ENCODE measurements at places on chromosomes 5 and 9.

DNA sequence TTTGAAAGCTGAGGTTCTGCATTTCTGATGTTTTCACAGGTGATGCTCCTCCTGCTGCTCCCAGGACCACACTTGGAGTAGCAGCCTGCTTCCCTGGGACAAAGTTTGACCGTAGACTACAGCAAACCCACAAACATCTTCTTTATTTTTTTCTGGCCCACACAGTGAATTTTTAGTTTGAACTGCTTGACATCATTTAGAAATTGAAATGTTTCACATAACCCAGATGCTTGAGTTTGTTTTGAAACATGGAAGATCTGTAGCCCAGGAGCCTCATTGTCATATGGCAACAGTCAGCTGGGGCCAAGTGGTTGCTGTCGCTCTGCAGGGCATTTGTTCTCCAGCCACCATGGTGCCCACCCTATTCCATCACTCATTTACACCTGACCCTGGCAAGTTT, 8.4 kb downstream of the SH3TC2 start:
- DNase-seq, result no peak

DNA sequence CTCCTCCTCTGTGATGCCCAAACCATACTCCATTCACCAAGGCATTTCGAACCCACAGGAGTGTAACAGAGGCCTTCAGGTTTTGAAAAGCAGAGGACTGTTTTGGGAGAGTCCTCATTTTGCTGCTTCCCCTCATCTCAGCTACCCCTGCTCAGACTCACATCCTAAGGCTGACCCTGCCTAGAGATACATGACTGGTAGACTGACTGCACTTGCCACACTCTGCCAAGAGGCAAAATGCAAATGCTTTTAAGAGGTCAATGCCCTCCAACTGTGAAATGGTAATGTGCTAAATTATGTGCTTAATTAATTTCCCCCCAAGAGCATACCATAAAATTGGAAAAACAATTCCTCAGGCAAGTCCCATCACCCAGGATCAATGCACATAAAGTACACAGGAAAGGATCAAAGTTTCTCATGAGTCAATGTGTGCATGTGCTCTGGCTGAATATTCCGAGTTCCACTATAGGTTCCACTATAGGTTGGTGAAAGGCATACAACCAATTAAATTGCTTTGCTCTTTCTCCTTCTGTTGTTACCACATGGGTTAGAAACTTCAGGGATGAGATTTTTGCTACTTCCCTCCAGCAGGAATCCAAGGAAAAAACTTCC, 87.0 kb downstream of the RGS7BP start:
- no peak for DNase-seq

- DNase-seq, result peak; percentile 76
These were observed 111.8 kb upstream of the FCN2 start for GRCh38 chr9:134768709-134769351.

DNA sequence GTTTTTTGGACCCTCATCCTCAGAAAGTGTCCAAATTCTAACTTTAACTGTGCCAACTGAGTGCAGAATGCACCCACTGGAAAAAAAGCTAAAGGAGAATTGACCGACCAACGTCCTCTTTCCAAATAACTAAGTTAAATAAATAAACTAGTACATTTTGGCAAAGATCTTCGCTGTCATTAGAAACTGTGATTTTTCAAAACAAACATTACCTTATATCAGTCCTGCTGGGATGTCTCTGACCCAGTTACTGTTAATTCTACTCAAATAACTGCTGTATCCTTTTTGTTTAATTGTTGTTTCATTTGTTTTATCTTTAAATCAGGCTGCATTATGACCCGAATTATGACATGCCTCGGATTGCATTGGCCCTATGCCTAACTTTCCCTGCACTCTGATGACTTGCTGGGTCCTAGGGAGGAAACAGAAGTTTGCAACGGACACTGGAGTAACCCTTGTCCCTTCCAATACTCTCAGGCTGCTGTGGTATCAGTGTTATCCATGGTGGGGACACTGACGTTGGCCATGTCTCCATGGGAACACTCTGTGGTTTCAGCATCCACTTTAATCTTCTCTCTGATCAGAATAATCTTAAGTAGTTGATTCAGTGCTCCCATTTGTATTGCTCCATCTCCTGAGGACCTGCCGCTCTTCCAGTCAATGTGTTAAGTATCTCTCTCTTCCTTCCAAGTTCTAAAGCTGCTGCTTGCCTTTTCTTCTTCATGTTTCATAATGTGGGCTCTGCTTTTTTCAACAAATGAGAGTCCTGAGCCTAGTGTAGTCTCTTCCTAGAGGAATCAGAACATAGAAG, 11.1 kb upstream of the IFNA5 start:
- DNase-seq, result no peak

GRCh38 chr5:155010881-155011280, 2.7 kb upstream of the KIF4B start:
- no peak for DNase-seq

DNA sequence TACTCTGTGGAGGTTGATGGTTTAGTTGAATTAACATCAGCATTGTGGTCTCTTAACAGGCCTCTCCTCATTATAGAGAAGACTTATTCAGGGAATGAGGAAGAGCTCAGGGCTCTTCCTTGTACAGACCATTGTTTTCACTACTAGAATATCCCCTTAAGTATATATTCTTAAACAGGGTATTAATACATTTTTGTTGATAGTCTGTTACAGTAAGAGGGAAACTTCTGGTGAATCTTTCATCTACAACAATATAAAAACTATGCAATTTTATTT, 330.7 kb downstream of the ADGRV1 start:
- no peak for DNase-seq

GRCh38 chr5:69268899-69269298, 34.2 kb downstream of the CDK7 start:
- no peak for DNase-seq

- DNase-seq, result no peak
These were observed 93.3 kb downstream of the SVEP1 start for GRCh38 chr9:110486218-110486617.

DNA sequence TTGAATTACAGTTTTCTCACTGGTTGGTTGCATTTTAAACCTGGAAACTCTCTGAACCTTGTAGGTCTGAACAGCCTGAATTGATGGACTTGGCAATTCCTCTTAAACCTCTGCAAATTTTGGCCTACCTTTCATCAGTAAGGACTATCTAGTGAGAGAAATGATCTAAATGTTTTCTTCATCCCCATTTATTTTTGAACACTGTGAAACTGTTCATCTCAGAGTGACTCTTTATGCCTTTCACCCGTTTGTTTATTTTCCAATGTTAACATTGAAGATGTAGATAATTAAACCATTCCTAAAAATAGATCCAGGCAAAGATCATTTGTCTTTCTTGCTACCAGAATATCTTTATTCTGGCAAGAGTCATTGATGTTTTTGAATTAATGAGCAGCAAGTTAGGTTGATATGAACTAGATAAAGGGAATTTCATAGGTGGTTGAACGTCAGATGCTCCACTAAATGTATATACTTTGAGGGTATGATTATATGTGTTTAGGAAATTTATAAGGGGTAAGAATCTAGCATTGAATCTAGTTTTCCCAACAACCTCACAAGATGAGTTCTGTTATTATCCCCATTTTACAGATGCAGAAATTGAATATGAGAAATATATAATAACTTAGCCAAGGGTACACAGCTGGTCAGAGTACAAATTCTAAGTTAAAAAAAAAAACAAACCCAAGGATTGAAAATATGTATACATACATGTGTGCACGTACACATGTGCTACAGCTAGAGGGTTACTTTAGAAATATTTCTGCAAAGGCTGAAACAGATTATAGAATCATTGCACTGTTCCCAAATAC, 3.4 kb downstream of the CPEB4 start:
- DNase-seq, result no peak

DNA sequence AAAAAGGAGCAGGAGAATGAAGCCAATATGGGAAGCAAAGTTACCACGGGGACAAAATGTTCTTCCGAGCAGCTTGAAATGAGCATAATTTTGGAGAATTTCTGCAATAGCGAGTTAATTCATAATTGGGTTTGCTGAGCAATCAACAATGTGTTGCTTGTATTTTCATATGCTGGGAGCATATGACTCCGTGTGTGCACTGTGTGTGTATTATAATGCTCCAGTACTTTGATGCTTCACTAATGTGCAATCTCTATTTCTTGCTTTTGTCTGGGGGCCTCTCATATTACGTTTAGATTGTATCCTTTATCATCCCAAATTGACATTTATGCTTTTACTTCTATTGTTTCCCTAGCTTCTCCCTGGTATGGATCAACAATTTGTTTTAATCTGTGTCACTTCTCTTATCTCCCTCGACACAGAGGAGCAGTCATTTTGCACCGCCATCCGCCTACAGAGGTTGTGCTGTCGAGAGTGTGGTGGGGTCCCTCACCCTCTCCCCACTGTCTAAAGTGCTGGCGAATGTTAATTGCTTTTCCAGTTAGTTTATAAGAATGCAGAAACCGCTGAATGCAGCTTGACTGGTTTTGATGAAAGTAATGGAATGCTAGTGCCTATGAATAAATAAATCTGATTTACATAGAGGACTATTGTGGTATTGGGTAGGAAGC, 372.5 kb upstream of the WWC1 start:
- DNase-seq, result no peak

DNA sequence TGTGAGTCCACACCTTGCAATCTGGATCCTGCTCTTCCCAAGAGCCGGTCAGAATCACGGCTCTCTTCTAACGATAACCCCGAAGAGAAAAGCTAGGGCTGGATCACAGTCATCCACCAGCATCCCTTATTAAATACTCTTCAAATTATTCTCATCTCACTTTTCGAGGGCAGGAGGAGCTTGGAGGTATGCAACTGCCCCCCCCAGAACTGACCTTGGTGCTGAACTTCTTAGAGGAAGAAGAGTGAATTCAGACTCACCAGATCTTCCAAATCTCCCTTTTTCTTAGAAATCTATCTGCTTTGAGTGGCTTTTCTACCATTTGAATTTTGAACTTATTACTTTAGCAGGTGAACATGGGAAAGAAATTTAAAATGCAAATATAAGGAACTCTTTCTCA, 75.7 kb downstream of the MED10 start:
- no peak for DNase-seq

GRCh38 chr5:144448457-144448856, 277.8 kb downstream of the KCTD16 start:
- no peak for DNase-seq

DNA sequence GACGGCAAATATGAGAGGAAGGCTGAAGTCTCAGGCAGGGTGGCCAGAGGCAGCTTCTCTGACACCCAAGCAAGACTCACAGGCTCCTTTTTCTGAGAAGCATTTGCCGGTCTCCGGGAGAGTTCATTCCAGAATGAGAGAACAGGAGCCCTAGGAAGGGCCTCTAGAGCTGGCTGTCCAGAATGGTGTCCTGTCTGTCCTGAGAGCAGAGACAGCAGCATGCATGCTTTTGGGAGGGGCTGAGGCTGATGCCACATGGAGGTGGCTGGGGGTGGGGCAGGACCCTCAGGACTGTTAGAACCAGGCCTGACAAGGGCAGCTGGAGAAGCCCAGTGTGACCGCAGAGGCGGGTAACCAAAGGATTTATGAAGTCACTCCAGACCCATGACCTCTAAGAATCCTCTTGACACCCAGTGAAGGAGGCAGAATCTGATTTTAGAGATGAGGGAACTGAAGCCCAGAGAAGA, 60.0 kb downstream of the SHB start:
- no peak for DNase-seq
